ENCODE measurements at places on chromosomes 3 and 15. TPM values are rescaled to one million over a fixed set of nuclear protein-coding genes. Genes with fewer than 3 reads are reported as not detected.

SLC2A2 gene
- not detected for total RNA-seq

IL17RC gene
- 50.9 TPM for total RNA-seq

CASR gene
- total RNA-seq = not detected

SPRED1 gene
- total RNA-seq = 35.5 TPM

GPR176 gene
- total RNA-seq = 108 TPM

CHST13 gene
- total RNA-seq = not detected

MTHFS gene
- total RNA-seq = 11.4 TPM

TMEM40 gene
- total RNA-seq = not detected

TXNRD3 gene
- 9.4 TPM for total RNA-seq

CPB1 gene
- not detected for total RNA-seq

ANKUB1 gene
- not detected for total RNA-seq

TIGIT gene
- total RNA-seq = 0.32 TPM

RTP3 gene
- not detected for total RNA-seq

TFRC gene
- 133 TPM for total RNA-seq

Measured in cardiac atrium fibroblast (primary cell).